LNCaP clone FGC (cell line): ENCODE measurements at places on chromosomes 2 and 18.
A peak's percentile ranks its signal among the peaks of the same experiment; 100 is the strongest.

DNA sequence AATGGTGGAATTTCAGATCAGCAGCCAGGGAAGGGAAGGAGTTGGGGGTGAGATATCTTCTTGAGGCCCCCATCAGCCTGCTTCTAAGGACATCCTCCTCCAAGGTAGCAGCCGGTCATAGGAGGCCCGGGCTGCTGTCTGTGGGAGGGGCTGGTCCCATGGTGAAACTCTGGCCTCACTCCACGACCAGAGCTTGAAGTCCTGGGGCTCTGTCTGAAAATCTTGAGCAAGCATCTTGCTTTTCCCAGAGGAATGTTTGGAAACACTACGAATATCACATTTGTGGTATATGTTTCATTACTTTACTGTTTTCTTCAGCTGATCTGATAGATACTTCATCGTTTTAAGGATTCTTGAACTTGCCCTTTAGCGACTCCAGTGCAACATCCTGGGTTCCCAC lies 103.7 kb downstream of the CTAGE1 start:
- no peak for DNase-seq

GRCh38 chr2:64327510-64328414 lies 126.2 kb upstream of the LGALSL start:
- no peak for DNase-seq

DNA sequence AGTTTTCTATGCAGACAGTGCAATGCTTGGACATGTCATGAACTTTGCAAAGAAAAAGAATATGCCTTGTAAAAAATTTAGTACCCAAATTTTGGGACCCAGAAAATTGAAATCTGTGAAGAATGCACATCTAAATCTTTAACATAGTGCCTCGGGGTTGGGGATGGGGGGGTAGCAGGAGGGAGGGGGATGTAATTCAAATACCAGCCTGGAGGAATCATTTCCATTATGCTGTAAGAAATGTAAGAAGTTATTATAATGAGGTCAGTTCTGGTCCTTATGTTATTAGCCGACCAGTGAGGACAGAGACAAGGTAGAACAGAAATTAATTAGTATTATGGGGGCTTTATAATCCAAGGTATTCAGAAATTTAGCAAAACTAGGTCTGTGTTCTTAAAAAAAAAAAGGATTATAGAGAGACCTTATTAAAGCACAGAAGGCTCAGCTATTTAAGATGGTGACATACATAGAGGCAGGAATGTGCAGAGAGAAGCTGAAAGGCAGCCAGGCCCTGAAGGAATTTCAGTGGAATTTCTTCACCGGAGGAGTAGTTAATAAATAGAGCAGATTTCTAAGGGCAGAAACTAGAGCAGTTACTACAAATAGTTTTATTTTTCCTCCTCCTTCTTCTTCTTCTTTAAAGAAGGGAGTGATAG lies 89.0 kb upstream of the RBMS1 start:
- DNase-seq: no peak

- DNase-seq: no peak
These were observed 161.2 kb upstream of the DTNA start for GRCh38 chr18:34548973-34549294.

GRCh38 chr2:31378389-31378788 lies 36.2 kb downstream of the XDH start:
- no peak for DNase-seq

DNA sequence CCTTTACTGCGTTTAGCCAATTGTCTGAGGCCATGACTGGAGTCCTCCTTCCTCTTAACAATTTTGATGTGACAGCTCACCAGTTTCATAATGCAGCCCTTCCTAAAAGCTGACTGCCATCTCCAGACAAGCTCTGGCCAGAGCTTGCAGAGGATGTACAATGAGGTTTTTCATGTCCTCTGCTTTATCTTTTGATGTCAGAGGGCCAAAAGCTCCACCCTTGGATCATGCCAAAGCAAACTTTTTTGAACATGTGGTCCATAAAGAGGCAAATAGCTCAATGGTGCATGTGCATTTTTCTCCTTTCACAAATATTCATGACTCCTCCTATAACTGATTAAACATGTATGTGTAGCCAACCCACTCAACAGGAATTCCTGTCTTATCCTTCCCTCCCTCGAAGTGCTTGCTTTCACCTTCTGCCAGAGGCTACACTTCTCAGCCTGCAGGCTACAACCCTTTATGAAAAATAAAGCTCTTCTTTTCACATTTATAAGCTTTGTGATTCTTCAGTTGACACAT lies 266.2 kb downstream of the FBXO15 start:
- DNase-seq: peak; percentile 46

GRCh38 chr18:50727721-50728471 lies 91.9 kb downstream of the MRO start:
- no peak for DNase-seq

GRCh38 chr2:113977660-113978523 lies 88.0 kb downstream of the ACTR3 start:
- DNase-seq: no peak

DNA sequence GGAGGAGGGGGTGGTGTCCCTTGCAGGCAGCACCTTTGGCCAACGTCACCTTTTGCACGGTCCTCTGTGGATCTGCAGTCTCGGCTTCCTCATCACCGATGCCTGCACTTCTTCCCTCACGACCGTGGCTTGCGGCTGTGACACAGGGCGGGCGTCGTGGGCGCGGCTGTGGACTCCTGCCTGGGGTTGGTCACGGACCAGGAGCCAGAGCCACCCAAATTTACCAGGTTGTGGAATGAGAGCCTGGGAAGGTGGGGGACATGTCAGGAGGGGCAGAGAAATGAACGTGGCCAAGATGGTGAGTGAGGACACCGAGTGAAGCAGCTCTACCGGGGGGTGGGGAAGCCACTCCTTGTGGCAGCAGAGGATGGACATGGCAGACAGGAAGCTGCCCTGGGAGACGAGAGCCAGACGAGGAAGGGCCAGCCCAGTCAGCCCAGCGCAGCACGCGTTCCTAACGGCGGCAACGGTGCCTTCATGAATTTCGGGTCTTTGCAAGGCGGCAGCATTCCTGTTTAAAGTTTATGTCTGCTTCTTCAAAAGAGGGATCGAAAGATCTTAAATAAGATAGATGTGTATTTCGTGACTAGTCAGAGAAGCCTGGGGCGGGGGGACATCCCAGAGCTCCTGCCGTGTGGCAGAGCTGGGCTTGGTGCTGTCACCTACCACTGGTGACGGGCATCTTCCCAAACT lies 84.2 kb downstream of the LRRFIP1 start:
- DNase-seq: no peak

DNA sequence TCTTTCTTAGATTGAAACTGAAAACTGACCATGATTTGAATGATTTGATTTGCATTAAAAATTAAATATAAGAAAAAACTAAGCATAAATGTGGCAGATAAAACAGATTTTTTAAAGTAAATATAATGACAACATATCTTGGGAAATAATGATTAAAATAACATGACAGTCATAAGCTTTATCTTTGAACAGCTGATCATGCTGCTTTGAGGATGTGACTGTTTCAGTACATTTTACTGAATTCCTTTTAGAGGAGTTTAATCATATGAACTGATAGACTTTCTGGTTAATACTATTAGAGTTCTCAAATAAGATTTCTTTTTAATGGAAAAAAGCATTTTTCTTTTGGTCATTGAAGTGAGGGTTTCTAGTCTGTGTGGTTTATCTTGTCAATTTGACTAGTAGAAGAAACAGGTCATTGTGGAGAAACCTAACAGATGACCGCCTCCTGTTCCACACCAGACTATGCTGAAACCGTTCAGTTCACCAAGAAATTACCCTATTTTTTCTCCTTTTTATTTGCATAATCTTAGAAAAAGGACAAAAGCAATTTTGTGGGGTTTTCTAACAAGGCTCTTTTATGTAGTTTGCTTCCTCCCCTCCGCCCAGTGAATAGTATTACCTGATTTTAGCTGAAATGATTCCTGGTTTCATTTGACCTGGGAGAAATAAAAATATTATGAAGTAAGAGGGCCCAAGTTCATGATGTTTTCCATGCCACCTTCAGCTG lies 262.1 kb downstream of the PTGR3 start:
- no peak for DNase-seq

DNA sequence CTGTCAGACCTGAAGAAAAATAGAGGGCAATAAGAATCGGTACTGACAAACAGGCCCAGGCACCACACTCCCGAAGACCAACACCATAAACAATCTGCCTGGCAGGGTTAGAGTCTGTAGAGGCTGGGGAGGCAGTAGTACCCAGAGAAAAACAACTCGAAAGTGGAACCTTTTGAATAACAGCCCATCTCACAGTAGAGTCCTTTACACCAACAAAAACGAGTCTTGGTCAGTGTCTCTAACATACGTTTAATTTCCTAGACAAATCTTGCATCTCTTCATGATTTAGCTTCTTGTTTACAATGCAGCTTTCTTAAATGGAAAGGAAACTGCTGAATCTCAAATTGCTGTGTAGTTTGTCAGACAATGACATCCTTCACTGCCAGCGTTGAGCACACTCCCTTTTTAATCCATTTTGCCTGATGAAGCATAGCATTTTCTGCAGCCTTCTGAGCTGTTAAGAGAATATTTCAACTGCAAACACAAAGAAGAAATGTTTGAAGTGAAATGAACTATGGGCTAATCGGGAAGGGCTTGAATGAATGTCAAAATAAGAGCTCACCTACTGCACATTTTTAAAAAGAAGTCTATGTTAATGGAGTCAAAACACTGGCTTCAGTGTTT lies 73.1 kb upstream of the DSG1 start:
- DNase-seq: no peak

DNA sequence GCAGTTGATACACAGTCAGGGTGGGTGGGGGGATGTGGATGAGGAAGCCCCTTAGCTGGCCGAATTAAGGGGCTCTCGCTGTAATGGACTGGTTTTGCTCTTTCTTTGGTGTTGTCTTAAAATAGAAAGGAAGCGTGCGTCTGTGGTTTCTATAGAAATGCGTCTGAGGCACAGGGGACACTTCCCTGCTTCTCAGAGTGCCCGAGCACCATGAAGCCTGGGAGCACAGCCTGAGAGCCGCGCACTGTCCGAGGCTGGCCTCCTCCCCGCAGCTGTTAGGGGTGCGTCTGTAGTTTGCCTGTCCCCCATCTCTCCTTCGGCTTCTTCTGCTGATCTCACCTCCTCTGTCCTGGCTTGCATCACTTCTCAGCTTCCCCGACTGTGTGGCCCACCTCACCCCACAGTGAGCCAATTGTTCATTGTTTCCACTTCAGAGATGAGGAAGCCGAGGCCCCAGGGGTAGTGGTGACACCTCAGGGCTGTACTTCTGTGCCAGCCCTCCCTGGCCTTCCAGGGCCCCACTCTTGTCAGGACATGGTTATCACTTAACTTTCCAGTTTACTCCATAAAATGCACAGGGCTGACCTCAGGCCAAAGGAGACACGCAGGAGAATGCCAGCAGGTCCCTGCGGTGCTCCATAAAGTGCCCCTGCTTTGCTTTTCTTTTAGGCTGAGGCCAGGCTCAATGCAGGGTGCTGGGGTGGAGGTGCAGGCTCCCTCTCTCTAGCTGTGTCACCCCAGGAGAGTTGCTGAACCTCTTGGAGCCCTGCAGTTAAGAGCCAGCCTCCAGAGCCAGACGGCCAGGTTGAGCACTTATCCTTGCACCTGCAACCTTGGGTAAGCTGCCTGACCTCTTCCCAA lies 210.6 kb downstream of the SEPTIN10 start:
- DNase-seq: no peak

- DNase-seq: no peak
These were observed 40.6 kb downstream of the EFEMP1 start for GRCh38 chr2:55882954-55883353.

GRCh38 chr2:86807468-86808275 lies 17.0 kb upstream of the CD8A start:
- DNase-seq: no peak

DNA sequence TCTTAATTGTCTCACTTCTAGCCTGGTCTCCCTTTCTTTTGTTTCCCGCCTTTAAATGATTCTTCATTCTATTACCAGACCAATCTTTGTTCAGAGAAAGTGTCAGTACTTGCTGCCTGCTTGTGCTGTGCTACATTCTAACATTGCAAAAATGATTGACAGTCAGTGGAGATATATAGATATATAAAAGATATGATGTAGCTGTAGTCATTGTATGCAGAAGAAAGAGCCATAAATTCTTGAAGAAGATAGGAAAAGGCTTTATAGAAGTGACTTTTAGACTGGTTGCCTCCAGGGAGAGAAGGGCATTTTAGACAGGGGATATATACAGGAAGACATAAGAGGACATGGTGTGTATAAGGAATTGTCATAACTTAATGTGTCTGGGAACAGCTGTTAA lies 13.6 kb downstream of the AGPS start:
- DNase-seq: no peak

DNA sequence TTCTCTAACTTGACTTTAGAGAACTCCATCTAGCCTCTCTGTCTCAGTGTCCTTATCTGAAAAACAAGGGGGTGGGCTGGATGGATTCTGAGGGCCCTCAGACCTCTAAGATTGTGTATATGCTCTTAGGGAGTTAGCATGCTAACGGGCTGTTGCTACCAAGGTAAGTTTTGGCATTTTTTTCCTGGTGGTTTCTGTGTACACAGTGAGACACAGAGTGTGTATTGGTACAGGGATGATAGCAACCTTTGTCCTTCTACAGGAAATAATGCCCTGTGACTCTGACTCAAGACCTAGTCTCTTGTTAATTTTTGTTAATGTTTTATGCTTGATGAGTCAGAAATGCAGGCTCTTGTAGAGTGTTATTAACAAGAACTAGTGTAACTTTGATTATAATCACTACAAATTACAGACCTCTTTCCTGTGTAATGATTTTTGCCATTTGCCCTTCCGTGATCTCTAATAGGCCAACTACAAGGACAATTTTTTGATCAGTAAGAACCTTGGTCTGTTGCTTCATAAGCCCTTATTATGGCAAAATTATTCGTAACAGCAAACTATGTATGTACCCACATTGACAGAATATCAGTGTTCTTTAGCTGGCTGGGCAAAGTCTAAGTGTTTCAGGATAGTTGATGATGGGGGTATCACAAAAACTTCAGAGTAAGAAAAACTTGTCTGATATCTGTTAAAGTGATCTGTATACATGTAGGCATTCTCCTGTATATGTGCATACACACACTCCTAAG lies 89.7 kb downstream of the SPTBN1 start:
- no peak for DNase-seq

GRCh38 chr2:60496956-60497355 lies 56.5 kb downstream of the BCL11A start:
- no peak for DNase-seq

DNA sequence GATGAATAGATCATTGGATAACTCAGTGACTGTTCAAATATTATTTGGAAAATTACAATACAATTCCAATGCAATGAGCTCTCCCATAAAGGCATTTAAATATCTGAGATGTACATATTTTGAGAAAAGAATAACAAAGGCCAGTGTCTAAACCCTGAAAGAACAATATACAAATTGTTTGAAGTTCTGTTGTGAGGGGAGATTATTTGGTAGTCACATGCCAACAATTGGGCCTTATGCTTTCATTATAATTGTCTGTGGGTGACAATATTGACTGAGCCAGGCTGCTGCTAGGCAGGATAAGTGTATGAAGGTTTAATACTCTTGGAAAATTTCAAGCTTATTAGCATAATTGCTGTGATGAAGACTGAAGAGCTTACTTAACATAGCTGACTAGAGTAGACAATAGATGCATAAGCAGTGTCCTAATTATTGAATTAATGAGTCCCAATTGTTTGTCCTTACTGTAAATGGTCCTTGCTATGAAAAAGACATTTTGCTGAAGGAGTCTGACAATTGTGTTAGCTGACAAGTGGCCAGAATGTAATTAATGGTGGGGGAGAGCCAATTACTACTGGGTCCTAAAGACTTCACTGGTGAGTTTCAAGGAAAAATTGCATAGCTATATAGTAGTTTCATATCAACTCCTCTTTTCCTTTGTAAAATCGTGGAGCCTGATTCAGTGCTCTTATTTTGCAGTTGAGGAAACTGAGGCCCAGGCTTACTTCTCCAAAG lies 5.0 kb upstream of the SMAD2 start:
- no peak for DNase-seq
